ENCODE measurements at places on chromosomes 5 and 9.
A peak's percentile ranks its signal among the peaks of the same experiment; 100 is the strongest.

DNA sequence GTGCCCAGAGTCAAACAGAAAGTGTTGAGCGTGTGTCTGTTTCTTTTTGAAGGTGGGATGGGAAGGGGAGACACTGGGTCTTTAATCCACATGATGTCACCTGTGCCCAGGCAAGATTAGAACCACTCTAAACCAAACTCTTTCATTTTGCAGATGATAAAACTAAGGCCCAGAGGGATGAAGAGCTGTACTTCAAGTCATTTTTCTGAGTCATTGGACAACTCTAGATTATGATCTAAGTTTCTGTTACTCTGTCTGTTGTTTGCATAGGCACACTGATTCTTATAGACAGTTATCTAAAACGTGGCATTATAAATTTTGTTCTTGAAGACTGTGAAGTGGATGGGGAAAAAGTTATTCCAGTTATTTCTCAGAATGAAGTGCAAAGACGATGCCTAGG is 48.8 kb downstream of the MAST4 start:
- DNase-seq: no peak

GRCh38 chr9:89260525-89260924 is 50.5 kb upstream of the CKS2 start:
- DNase-seq: no peak

DNA sequence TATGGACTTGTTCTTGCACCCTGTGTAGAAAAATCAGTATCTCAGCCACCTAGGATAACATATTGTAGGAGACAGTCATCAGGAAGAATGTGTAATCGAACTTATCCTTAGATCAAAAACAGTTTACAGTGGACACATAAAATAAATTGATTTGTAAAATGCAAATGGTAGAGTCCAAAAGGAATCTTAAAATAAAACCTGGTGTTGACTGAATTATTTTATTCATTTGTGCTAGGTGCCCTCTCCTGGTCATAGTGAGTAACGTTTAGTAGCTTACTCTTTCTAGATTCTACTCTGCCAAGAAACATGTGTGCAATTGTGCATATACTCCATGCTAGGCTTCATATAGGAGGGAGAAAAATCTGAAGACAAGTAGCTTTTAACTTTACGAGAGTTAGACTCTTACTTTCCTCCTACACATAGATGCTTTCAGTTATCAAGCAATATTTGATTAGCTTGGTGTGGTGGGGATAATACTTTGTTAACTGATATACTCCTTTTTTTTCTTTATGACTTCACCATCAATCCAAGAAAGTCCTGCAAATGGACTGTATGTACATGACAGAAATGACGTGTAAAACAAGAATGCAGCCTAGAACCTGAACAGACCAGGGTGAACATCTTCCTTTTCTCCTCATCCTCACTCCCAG is 23.7 kb upstream of the LOX start:
- no peak for DNase-seq

DNA sequence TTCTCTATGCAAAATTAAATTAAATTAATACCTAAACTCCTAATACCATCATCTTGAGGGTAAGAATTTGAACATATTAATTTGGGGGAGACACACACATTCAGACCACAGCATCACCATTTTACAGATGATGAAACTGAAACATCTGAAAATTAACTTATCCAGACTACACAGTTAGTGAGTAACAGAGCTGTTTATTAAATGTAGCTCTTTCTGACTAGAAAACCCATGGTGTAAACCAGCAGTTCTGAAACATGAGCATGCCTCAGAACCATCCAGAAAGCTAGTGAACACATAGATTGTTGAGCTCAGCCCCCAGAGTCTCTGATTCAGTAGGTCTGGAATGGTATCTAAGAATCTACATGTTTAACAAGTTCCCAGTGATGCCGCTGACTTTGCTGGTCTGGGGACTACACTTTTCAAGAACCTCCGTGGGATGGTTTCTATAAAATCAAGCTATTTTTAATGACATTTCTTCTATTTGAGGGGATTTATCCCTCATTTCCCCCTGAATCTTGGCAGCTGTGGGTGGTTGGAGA is 113.5 kb downstream of the RORB start:
- DNase-seq: no peak

DNA sequence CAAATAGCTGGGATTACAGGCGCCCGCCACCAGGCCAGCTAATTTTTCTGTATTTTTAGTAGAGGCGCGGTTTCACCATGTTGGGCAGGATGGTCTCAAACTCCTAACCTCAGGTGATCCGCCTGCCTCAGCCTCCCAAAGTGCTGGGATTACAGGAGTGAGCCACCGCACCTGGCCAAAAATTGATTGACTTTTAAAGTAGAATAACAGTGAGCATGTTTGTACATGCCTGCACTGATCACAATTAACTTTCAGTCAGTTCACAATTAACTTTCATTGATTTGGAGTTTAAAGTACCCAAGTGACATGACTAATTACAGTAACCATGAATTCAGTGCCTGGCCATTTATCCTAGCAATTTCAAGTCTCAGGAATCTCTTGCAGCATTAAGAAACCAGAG is 61.3 kb downstream of the ANKH start:
- DNase-seq: no peak

- no peak for DNase-seq
These were observed 3.1 kb downstream of the QRFP start for GRCh38 chr9:130893341-130894101.

- no peak for DNase-seq
These were observed 760.1 kb downstream of the MAT2B start for GRCh38 chr5:164265566-164265965.

DNA sequence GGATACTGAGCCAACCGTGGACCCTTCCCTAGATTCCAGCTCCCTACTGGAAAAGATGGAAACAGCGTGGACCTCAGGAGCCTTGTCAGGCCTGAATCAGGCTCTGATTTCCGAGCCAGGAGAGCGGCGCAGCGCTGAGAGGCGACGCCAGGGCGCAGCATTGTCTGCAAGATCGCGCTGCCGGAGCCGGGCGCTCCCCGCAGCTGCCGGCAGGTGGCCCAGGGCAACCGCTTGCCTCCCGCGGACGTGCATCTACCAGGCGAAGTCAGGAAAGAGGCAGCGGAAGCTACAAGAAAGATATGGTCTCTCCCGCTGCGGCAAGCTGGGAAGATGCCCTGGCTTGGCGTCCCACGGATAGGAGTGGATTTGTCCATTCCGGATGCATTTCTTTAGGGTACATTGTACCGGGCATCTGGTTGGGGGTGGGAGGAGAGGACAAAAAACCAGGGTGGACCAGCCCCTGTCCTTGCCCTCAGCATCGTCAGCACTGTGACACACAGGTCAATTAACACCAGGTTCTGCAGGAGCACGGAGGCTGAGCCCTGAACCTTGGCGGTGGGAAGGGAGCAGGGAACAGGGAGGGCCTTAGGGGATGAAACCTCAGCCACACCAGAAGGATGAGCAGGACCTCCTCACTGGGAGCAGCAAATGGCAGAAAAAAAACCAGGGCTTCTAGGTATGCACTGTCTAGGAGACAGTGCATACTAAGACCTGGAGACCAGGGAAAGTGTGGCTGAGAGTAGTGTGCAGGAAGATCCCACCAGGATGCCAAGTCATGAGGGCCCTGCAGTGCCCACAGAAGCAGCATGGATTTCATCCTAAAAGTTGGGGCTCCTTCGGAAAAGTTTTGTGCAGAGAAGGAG is 55.9 kb downstream of the SFXN1 start:
- DNase-seq: peak; percentile 49

- DNase-seq: no peak
These were observed 27.4 kb downstream of the BARHL1 start for GRCh38 chr9:132609829-132610228.

DNA sequence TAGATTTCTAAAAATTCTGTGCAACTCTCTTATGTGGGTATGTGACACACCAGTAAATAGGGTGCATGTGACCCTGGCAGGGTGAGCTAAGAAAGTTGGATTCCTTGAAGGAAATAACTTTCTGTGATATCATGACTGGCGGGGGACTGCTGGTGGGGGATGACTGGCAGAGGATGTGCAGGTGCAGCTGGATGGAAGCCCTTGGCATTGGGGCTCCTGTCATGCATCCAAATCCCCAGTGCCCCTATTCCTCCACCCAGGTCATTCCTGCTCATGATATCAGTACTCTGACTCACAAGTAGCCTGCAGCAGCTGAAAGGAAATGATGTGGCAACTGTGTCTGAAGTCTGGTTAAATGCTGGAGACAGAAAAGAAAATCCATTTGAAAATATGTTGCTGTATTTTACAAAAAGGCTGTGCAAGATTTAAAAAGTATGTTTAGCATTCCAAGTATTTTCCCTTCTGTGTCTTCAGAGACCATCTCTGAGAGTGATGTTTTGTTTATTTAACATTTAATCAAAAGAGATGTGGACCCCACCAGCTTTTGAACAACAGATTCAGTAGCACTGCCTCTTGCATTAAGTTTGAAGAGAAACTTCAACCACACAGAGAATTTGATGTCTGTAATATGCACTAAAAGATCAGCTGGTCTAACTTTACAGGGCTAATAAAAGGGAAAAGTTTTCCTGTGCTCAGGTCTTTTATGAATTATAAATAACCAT is 17.9 kb upstream of the ZSWIM6 start:
- no peak for DNase-seq

DNA sequence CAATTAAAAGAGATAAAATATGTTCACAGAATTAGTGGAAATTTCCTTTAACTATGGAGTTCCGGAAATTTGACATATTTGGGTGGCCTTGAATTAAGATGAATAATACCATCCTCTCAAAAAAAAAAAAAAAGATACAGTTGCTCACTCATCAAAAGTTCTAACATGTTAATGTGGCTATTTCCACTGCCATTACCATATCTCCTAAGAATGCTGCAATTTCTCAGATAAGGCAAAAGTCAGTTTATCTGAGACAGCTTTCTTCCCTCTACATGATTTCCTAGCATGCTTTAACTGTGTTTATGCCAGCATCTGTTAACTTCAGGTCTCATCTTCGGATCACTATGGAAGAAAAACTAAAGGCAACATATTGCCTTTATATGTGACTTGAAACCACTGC is 2.6 kb downstream of the FASTKD3 start:
- DNase-seq: no peak

DNA sequence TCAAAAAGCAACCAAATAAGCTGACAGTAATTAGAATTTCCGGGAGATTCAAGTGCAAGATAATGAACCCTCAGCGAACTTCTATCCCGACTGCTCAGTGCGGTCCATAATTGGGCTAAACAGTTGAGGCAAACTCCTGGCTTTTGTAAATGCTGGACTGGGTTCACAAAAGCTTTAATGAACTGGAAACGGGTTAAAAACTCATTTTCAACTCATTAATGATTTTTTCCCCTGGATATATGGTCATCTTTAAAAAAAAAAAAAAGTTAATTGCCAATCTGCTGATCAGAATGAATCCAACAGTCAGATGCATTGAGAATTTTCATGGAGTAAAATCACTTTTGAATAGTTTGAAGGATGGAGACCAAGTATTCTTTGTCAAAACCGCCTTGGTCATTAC is 79.5 kb upstream of the WWC1 start:
- no peak for DNase-seq

DNA sequence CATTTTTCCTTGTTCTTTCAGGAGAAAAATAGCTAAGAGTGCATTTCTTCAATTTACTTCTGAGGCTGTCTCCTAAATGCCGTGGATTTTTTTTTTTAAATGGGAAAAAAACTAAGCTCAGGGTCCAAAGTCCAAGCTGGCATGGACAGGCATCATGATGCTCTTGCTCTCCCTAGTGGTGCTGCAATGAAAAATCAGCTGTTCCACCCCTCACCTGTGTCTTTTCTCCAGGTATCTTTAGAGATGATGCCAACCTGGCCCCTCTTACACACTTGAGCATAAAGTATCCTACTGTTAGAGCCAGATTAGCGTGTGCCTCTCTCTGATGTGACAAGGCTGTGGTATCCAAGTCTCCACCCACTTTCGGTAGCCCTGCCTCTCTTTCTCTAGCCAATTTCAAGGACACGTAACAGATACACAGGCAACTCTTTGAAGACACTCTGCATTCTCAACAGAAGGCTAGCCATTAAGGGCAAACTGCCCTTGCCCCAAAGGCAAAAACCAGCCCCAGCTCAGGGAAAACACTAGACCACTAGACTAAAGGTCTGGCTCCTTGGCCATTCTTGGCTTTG is 208.8 kb downstream of the SAXO1 start:
- DNase-seq: no peak

DNA sequence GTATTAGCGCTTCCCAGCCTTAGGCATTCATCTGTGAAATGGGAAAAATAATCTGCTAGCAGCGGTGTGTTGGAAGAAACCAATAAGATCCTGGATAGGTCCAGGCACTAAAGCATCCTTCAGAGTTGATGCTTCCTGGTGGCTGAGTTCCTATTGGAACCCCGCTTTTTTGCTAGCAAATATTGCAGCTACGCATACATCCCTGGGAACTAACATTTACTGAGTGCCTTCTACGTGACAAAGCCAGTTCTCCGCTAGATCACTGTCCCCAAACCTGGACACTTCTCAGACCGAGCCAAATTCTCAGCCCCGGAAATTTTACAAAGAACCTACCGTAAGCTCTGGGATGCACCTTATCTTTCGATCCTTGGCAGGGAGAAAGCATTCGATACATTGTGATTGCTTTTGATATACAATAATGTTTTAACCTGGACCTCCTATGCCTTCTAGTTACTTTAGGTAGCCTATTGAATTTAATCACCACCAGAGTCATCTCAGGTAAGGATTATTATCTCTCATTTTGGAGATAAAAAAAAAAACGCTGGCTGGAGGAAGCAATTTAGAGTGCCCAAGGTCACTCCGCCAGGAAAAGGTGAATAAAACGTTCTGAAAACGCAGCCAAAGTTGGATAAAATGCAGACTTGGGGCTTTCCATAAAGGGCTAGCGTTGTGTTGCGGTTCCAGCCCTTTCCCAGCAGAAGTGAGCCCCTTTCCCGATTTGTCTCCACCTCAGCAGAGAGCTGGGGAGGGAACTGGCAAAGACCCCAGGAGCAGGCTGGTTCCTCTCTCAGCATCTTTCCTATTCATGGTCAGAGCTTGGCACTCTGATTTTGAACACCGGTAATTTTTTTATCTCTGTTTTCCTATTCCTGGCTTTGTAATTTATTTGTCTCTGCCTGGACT is 2.6 kb upstream of the MSX2 start:
- DNase-seq: no peak

DNA sequence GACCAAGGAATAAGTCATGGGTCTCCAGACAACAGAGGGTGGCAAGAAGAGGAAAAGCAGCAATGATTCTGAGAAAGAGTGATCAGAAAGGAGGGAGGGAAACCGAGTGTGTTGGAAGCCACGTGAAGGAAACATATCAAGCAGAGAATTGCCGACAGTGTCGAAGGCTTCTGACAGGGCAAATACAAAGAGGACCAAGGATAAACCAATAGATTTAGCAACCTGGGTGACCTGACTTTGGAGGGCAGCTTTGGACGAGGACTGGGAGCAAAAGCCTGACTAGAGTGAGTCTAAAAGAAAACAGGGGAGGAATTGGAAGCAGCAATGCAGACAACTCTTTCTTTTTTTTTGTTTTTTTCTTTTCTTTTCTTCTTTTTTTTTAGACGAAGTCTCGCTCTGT is 83.8 kb downstream of the WWC1 start:
- DNase-seq: no peak
